Activated naive CD8-positive, alpha-beta T cell treated with anti-CD3 and anti-CD28 coated beads, Interleukin-2, amount 10 ng/mL, durations not matched to agents 7 days and 5 days (primary cell): ENCODE measurements at places on chromosomes 2 and 18. TPM values are rescaled to one million over a fixed set of nuclear protein-coding genes. Genes with fewer than 3 reads are reported as not detected.

DNA sequence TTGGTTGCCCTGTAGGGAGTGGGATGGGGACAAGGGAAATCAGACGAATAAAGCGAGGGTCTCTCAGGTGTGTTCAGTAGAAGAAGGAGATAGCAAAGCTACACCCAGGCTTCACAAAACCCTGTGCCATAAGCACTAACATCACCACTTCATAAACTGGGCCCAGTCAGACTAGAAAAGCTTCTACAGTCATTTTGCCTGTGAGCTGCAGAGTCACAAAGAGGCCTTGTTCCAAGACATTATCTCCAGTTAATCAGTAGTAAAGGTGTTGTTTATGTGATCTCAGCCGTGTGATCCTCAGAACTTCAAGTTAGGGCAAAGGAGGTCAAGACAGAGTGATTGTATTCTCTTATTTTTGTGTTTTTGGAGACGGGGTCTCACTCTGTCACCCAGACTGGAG lies 148.0 kb downstream of the GALR1 start:
- H3K4me3 ChIP-seq: no peak overlapping the region
- no peaks in the 10 kb centered on the region for H3K4me1 ChIP-seq
- no peak for DNase-seq
- no peaks in the 10 kb centered on the region for H3K36me3 ChIP-seq

GRCh38 chr18:25005541-25006403 lies 346.2 kb downstream of the ZNF521 start:
- no peak overlapping the region for H3K4me3 ChIP-seq
- no peak overlapping the region for H3K27ac ChIP-seq
- no peak for DNase-seq
- no peaks in the 10 kb centered on the region for H3K36me3 ChIP-seq

GRCh38 chr2:206521612-206522011 lies 78.3 kb downstream of the ADAM23 start:
- H3K4me3 ChIP-seq: no peak overlapping the region
- DNase-seq: no peak
- H3K27me3 ChIP-seq: peaks cover 25% of the 10 kb centered on the region
- peaks cover 2% of the 10 kb centered on the region for H3K4me1 ChIP-seq

DNA sequence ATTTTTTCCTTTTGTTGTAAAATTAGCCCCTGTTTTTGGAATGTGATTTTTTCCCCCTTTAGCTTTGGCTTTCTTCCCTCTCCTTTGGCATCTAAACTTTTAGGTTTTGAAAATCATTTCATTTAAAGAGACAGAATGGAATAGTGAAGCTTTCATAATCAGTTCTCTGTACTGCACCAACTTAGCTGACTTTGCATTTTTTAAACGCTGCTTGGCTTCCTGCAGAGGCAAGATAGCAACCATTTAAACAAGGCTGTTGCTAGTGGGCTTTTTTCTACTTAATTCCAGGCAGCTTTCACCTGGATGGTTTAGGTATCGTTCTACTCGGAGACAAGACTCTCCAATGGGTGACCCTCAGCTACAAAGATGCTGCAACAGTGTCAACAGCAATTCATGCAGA lies 267.9 kb upstream of the PKDCC start:
- no peak overlapping the region for H3K4me3 ChIP-seq
- H3K27ac ChIP-seq: no peak overlapping the region
- H3K4me1 ChIP-seq: no peaks in the 10 kb centered on the region
- peaks cover 7% of the 10 kb centered on the region for H3K27me3 ChIP-seq
- no peak for DNase-seq

POTEJ gene
- total RNA-seq: not detected

FSHR gene
- not detected for total RNA-seq
